ENCODE measurements at places on chromosomes 6 and 20. TPM values are rescaled to one million over a fixed set of nuclear protein-coding genes. Genes with fewer than 3 reads are reported as not detected.

Gene RSPO4
- total RNA-seq: not detected

Gene PPDPF
- 117 TPM for total RNA-seq

- no peak for DNase-seq
Measured at GRCh38 chr6:87197547-87197946, 42.2 kb downstream of the ZNF292 start.

DNA sequence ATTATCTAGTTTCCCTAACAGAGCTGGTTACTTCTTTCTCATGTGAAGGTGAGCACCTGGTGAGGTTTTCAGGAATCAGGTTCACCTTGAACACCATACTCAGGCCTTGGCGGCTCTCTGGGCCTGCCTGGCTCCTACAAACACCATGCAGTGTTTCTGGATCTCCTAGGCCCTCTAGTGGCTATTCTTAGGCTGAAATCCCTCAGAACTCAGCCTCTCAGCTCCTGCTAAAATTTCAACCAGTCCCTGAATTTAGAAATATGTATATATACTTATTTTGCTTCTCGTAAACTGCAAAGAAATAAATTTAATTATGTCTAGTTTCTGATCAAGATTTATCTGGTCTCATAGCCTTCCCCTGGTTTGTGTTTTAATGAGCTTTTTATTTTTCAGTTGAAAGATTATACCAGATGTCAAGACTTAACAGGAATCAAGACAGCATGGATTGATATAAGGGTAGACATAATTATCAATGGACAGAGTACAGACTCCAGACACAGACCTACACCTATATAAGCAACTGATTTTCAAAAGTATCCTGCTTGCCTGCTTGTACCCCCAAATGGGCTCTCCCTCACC lies 55.9 kb downstream of the ANKEF1 start:
- DNase-seq: no peak

DNA sequence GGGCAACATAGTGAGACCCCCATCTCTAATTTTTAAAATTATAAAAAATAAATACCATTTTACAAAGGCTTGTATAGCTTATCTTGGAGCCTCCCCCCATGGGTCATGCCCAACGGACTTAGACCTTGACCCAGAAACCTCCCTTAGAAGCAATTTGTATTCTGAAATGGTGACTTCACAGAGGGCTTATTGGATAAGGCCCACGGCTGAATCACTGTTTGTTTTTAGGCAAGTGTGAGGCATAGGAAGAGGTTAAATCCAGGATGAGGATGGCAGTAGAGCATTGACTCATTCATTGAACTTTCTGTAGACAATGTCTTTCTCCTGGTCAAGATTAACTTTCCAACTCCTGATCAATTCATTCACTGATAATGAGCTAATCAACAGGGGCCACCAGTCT lies 6.2 kb upstream of the SNAI1 start:
- DNase-seq: no peak

All from activated T-helper 1 cell treated with anti-CD3 and anti-CD28 coated beads, Interleukin-12 subunit alpha, Interleukin-12 subunit beta, Interleukin-2, Interleukin-4 antibody, amounts not matched to agents 30 ng/mL and 10 ng/mL and 1 ng/mL, durations not matched to agents 14 hours and 24 hours and 36 hours (primary cell).